ENCODE measurements at places on chromosomes 4 and X.

GRCh38 chr4:102420563-102421398 lies 75.5 kb upstream of the SLC39A8 start:
- no peak for DNase-seq

GRCh38 chr4:3202836-3203820 lies 45.8 kb upstream of the MSANTD1 start:
- DNase-seq: no peak

- DNase-seq: no peak
These were observed 6.4 kb downstream of the AMOT start for GRCh38 chrX:112834031-112834845.

- no peak for DNase-seq
These were observed 24.9 kb downstream of the TMEM131L start for GRCh38 chr4:153490985-153491483.
